Substantia nigra (tissue), 51 donors: ENCODE measurements at places on chromosomes 5 and 9.

DNA sequence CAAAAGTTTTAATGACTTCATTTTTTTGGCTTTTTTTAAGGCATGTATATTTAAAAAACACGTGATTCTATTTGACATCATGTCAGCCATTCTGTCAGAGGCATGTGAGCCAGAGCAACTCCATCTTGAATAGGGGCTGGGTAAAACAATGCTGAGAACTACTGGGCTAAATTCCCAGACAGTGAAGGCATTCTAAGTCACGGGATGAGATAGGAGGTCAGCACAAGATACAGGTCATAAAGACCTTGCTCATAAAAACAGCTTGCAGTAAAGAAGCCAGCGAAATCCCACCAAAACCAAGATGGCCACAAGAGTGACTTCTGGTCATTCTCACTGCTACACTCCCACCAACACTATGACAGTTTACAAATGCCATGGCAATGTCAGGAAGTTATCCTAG, 1000.6 kb upstream of the DMAC1 start:
- DNase-seq = no peak

DNA sequence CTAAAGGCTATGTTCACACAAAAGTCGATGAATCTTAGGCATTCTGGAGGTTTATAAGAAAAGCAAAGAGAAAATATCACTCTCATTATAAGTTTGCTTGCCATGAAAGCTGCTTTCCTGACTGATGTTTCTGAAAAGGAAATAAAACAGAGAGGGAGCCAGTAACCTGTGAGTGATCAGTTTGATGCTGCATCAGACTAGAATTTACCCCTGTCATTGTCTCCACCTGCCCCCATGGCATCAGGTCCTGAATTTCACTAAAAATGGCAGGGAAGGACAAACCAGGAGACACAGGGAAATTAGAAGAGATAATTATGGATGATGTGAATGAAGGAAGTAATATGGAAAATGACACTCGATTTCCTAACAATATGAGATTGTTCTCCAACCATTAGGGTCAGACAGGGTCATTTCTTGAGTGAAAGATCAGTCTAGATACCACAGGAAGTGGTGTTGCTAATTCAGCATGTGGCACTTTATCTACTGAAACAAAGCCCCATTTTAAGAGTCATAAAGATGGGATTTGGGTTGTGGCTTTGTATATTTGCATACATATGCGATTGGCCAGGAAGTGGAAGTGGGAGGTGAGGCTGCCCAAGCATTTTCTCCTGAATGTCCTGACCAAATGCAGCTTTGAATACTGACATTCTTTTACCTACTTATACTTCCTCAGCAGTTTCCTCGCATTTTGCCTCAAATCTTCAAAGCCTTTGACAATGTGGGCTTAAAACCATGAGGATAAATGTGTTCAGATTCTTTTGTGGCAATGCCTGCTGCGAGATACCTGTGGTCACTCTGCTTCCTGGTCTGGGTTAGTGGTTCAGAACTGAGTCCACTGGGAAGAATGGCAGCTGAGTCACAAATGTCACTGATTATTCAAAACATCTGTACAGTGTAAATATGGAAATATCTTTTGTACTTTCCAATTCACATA, 29.7 kb downstream of the MEGF10 start:
- no peak for DNase-seq

- no peak for DNase-seq
Observed at GRCh38 chr9:108182950-108183381, 672.8 kb downstream of the ACTL7B start.

GRCh38 chr5:127428748-127429147, 88.7 kb upstream of the PRRC1 start:
- no peak for DNase-seq

DNA sequence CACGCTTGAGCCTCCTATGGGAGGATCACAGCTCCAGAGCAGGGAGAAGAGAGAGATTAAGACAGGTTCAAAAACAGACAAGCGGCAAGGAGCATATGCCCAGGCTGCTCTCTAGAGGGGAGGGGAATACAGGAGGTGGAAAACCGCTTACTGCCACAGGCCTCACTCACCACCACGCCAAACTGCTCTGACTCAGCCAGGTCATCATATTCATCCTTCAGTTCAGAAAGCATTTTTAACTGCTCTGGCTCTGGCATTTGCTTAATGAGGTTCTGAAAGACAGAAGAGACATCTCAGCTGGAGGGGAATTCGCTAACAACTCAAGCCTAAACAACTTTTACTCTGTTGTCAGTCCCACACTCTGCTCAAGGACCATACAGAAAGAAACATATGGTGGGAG, 40.1 kb downstream of the PCDHGC5 start:
- no peak for DNase-seq

- DNase-seq = no peak
Observed at GRCh38 chr5:132886064-132886823, 12.8 kb downstream of the LEAP2 start.

DNA sequence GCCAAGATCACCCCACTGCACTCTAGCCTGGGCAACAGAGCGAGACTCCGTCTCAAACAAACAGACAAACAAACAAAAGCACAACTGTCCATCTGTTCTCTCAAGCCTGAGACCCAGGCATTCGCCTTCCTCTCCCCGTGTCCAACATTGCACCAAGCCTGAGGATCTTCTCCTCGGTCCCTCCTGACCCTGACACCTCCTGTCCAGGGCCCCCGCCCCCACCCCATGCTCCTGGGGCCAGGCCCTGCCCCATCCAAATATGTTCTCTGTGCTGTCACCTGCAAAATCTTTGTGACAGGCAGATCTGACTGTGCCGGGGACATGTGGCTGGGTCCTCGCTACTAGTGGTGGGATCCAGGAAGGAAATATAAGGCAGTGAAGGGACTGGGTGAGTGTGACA, 33.4 kb upstream of the UNC5A start:
- no peak for DNase-seq

DNA sequence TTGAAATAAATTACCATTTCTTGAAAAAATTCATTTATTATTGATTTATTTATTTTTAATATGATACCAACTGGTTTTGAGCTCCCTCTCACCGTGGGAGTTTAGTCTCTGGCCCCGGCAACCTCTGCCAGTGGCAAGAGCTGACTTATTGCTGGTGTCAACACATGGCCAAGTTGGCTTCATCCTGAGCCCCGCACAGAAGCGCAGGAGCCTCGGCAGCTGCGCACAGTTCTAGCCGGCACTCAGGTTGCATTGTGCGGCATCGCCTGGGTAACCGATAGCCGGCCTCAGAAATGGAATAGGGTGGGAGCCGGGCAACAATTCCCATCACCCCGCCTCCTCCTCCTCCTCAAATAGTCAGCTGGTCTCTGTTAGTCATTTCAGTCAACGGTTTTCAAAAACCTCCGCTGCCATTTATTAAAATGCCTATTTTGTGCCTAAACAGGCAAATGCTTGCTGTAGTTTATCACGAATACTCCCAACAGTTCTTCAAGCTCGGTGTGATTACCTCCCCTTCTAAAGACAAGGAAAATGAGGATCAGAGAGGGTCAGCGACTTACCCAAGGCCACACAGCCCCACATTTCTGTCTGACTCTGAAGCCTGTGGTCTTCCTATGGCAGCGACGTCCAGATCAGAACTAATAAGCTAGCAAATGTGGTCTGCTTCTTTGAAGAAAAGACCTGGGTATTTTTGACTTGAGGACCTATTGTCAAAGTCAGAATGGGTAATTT, 15.7 kb upstream of the MSX2 start:
- no peak for DNase-seq

DNA sequence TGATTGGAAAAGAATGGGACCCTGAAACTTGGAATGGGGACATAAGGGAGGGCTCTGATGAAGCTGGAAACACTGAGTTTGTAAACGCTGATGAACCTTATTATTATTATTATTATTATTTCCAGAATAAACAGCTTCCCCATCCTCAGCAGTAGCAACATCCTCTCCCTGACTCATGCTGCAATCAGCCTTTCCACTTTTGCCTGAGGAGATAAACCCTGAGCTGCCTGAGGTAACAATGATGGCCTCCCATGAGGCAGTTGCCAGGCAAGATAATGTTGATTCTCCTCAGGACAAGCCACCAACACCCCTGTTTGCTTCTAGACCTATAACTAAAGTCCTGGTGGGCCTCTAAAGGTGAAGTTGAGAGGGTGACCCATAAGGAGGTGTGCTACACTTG, 139.2 kb upstream of the ATP10B start:
- DNase-seq = no peak

- DNase-seq = no peak
Observed at GRCh38 chr5:35029333-35029732, 18.4 kb downstream of the AGXT2 start.

DNA sequence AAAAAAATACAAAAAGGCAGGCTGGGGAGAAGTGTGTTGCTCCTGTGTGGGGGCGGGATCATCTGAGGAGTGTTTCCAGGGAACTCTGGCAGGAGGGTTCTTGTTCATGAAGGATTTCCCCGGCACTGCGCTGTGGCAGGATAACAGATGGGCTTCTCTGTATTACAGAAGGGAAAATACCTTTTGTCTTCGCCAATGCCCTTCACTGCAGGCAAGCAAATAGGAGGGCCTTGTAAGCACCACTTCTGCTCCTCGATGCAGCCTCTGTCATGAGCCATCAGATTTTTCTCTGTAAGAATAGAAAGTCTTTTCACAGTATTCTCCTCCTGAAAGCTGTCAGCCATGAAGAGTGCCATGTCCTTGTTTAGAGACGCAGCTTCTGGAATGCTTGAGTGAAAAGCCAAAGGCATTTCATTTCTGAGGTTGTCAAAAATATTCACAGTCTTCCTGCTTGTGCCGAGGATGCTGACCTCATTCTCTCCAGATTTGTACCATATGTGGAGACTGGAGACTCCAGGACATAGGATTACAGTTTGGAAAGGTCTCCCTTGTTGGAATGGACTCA, 294.0 kb downstream of the YTHDC2 start:
- DNase-seq = no peak

- no peak for DNase-seq
Observed at GRCh38 chr5:21121213-21121612, 1133.2 kb upstream of the CDH18 start.

- no peak for DNase-seq
Observed at GRCh38 chr9:100324594-100325200, 28.0 kb downstream of the TEX10 start.
